ENCODE measurements at places on chromosomes 4 and X. TPM values are rescaled to one million over a fixed set of nuclear protein-coding genes. Genes with fewer than 3 reads are reported as not detected.
A peak's percentile ranks its signal among the peaks of the same experiment; 100 is the strongest.

Gene CSAG1
- not detected for polyA plus RNA-seq

Gene SLC10A3
- 12.4 TPM for polyA plus RNA-seq

Gene GPC4
- 1.9 TPM for polyA plus RNA-seq

Gene PAGE2
- not detected for polyA plus RNA-seq

Gene ANXA10
- 0.06 TPM for polyA plus RNA-seq

GRCh38 chr4:5100336-5100735 is 49.1 kb downstream of the STK32B start:
- no peaks in the 10 kb centered on the region for H3K4me1 ChIP-seq
- H3K27me3 ChIP-seq: no peaks in the 10 kb centered on the region
- DNase-seq: no peak
- no peak overlapping the region for H3K4me3 ChIP-seq

- no peak for DNase-seq
- H3K27ac ChIP-seq: no peak overlapping the region
- no peaks in the 10 kb centered on the region for H3K27me3 ChIP-seq
Observed at GRCh38 chrX:132591719-132592275, 103.0 kb upstream of the MBNL3 start.

DNA sequence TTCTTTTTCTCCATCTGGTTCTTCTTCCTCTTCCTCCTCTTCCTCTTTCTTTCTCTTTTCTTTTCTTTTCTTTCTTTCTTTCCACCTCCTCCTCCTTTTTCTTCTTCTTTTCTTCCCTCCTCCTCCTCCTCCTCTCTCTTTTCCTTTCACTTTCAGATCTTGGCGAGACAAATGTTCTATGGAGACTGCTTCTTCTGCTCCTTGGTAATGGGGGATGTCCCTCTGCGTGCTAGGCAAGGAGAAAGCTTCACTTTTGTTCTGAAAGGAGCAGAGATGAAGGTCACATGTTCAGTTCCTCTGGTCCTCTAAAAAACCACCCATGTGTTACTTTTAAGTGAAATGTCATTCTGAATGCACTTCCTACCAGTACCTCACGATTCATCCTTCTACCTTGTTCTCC is 33.2 kb downstream of the NBDY start:
- no peaks in the 10 kb centered on the region for H3K27me3 ChIP-seq
- H3K36me3 ChIP-seq: peaks cover 22% of the 10 kb centered on the region
- no peak for DNase-seq
- no peaks in the 10 kb centered on the region for H3K4me1 ChIP-seq
- H3K27ac ChIP-seq: no peak overlapping the region
- H3K4me3 ChIP-seq: no peak overlapping the region

DNA sequence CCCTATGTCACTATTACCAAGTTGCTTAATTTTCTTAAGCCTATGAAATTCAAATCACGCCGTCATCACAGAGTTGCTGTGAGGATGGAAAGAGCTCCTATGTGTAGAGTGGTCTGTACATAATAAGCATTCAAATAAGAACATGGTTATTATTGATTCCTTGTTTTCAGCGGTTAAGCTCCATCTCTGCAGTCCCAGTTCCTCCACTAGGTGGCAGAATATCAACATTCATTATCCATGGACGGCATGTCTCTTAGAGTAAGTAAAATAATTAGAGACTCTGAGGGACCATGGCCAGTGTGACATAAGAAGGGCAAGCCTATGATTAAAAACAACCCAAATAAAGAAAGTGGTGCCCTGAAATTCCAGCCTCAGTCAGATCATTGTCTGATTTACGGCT is 132.5 kb upstream of the NHS start:
- H3K27me3 ChIP-seq: no peaks in the 10 kb centered on the region
- H3K4me3 ChIP-seq: no peak overlapping the region
- peak; percentile 48 for DNase-seq
- H3K27ac ChIP-seq: no peak overlapping the region
- no peaks in the 10 kb centered on the region for H3K4me1 ChIP-seq
- no peaks in the 10 kb centered on the region for H3K36me3 ChIP-seq

DNA sequence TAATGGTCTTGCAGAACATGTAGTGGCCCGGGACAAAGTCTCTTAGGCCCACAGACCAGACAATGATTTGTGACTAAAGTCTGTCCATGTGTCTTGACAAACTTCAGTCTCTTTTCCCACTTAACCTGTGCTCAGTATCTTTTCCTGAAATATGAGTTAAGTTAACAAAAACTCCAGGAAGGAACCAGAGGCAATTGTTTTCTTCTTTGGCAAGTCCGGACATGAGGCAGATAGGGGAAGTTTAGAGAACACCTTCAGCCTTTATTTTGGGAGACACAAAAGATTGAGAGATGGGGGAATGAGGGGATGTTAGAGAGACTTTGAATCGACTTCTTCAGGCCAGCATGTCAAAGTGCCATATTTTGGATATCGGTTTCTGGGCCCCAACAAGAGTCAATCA is 80.2 kb upstream of the FRMPD4 start:
- no peaks in the 10 kb centered on the region for H3K36me3 ChIP-seq
- H3K27ac ChIP-seq: no peak overlapping the region
- DNase-seq: no peak
- no peaks in the 10 kb centered on the region for H3K4me1 ChIP-seq
- no peak overlapping the region for H3K4me3 ChIP-seq

DNA sequence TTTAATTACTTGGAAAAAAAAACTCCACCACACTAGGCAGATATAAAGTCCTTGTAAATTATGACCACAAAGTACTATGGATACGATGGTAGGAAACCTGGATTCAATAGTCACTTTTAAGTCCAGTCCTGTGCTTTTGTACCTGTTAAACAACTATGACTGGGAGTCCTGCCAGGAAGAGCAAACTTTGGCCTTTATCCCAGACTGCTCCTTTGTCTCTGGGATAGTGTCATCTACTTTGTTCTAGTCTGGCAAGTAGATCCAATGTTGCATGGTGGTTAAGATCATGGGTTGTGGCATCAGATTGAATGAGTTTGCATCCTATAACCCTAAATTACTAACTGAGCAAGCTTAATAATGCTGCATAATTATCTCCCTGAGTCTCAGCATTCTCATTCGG is 175.3 kb upstream of the FGF13 start:
- H3K27ac ChIP-seq: no peak overlapping the region
- no peaks in the 10 kb centered on the region for H3K4me1 ChIP-seq
- no peak for DNase-seq

GRCh38 chr4:186807808-186808629 is 84.4 kb upstream of the FAT1 start:
- H3K27me3 ChIP-seq: no peaks in the 10 kb centered on the region
- no peaks in the 10 kb centered on the region for H3K4me1 ChIP-seq
- no peaks in the 10 kb centered on the region for H3K36me3 ChIP-seq
- no peak overlapping the region for H3K27ac ChIP-seq

DNA sequence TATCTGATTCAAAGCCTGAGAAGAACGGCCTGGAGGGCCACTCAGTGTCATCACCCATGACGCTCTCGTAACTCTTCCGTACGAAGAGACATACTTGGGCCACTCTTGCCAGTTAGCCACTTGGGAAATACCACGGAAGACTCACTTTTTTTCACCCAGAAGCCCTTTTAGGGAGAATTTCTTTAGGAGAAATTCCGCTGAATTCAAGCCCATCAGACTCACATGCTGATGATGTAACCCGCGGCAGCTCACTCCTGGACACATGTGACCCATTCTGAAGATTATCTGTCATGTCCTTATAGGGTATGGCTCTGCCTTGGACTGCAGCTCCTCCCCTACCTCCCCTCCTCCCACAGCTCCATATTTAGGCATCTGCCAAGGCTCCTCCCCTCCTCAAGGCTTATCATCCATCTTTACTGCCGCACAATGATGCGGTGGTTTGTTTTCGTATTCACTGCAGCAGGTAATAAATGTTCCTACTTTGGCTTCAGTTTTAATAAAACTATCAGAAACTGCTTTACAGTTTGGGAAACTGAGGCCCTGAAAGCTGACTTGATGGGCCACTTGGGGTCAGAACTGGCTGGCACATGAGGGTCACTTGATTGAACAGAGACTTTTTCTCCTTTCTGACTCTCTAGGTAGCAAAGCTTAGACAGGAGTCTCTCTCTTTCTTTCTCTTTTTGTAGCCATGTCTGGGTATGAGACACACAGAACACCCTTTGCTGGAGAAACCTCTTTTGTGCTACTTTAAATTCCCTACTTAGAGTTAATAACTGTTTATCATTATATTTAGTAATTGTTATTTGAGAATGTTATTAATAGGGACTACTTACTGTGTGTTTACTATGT is 42.1 kb downstream of the RHOH start:
- H3K4me3 ChIP-seq: no peak overlapping the region
- H3K4me1 ChIP-seq: no peaks in the 10 kb centered on the region
- H3K27ac ChIP-seq: peak overlapping the region; percentile 47
- peak; percentile 52 for DNase-seq
- H3K36me3 ChIP-seq: no peaks in the 10 kb centered on the region
- no peaks in the 10 kb centered on the region for H3K27me3 ChIP-seq

- H3K36me3 ChIP-seq: no peaks in the 10 kb centered on the region
- H3K27ac ChIP-seq: peak overlapping the region; percentile 54
- no peak for DNase-seq
- H3K27me3 ChIP-seq: no peaks in the 10 kb centered on the region
- H3K4me1 ChIP-seq: peaks cover 8% of the 10 kb centered on the region
Observed at GRCh38 chrX:65671966-65672365, 4.5 kb downstream of the MSN start.

GRCh38 chr4:537436-538264 is 38.4 kb downstream of the TMEM271 start:
- H3K27ac ChIP-seq: no peak overlapping the region
- H3K4me3 ChIP-seq: no peak overlapping the region
- DNase-seq: no peak
- no peaks in the 10 kb centered on the region for H3K4me1 ChIP-seq
- H3K27me3 ChIP-seq: no peaks in the 10 kb centered on the region

GRCh38 chrX:7068939-7069367 is 78.6 kb upstream of the STS start:
- H3K27me3 ChIP-seq: no peaks in the 10 kb centered on the region
- H3K4me1 ChIP-seq: peaks cover 5% of the 10 kb centered on the region
- no peak overlapping the region for H3K27ac ChIP-seq

GRCh38 chr4:66169341-66169740 is 499.1 kb upstream of the EPHA5 start:
- H3K4me1 ChIP-seq: no peaks in the 10 kb centered on the region
- DNase-seq: no peak
- H3K27me3 ChIP-seq: no peaks in the 10 kb centered on the region
- H3K27ac ChIP-seq: no peak overlapping the region

DNA sequence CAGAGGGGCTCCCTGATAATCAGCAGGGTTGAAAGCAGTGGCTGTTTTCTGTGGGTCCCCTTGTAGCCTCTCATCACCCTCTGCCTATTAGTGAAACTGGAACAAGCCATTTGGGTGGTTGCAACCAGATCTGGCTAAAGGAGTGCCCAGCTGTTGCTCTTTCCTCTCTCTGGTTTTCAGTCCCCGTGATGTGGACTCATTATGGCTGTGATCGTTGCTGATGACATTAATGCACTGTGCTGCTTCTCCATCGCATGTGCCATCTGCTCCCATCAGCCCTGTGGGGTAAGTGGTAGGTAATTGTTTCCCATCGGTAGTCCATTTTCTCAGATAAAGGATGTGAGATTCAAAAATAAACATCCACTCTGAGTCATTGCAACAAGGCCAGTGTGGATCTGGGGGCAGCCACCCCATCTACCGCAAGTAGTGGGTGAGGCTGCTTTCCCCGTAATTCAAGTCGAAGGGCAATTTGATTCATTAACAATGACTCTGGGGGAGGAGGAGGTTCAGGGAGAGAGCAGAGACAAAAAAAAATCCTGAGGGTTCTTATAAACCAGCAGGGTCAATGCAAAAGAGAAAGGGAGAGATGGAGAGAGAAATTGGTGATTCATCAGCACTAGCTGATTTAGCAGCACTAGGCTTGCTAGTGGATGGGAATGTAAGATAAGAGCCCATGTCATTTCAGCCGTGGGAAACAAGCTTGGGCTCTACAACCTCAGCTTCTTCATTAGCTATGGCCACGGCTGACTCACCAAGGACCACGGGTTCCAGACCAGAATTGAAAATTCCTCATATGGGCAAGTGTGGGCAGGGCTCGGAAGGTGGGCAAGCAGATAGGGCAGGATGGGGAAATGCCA is 357.8 kb downstream of the MID1IP1 start:
- H3K27ac ChIP-seq: no peak overlapping the region
- H3K36me3 ChIP-seq: no peaks in the 10 kb centered on the region
- H3K27me3 ChIP-seq: no peaks in the 10 kb centered on the region
- no peaks in the 10 kb centered on the region for H3K4me1 ChIP-seq
- DNase-seq: no peak

DNA sequence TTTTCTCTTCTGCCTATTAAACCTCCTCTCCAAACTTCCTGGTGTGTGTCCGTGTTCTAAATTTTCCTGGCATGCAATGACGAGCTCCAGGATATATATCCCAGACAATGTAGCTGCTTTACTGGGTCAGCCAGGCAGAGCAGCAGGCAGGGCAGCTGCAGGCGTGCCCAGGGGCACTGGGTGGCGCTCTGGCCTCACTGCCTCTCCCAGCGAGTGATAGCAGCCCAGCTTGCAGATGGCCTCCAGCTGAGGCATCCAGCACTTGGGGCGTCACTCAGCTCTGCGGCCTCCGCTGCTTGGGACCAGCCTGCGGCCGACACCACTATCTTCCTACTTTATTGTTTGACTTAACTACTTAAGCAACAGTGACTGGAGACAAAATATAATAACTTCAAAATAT is 23.0 kb upstream of the UBA6 start:
- no peaks in the 10 kb centered on the region for H3K4me1 ChIP-seq
- H3K27ac ChIP-seq: no peak overlapping the region
- no peak for DNase-seq
- H3K4me3 ChIP-seq: no peak overlapping the region

GRCh38 chr4:140213116-140213515 is 59.1 kb upstream of the MAML3 start:
- peak overlapping the region; percentile 91 for H3K27ac ChIP-seq
- H3K4me1 ChIP-seq: peaks cover 27% of the 10 kb centered on the region
- no peaks in the 10 kb centered on the region for H3K36me3 ChIP-seq
- peak; percentile 90 for DNase-seq

DNA sequence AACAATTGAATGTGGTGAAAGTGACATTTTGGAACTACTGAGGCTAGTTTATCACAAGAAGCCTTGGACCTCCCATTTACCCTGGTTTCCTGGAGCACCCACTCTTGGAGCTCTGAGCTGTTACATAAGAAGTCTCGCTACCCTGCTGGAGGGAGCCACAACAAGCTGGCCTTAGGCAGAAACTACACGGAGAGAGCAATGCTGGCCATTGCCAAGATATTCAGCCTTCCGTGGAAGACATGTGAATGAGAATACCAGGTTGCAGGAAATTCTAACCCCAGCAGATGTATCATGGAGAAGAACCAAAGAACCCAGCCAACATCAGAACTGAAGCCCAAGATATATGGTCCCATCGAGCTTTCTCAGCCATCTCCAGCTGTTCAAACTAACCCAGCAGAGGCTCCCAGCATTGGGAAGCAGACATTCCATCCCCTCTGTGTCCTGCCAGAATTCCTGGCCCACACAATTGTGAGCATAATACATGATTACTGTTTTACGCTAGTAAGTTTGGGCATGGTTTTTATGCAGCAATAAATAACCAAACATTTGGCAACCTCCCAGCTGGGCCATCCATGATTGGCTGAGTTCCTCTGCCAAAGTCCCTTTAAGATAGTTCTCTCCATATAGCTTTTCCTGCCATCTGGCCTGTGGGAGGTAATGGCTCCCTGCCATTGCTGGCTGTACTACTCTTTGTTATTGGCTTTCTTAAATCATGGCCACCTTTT is 17.9 kb upstream of the PDE5A start:
- no peak for DNase-seq
- H3K27ac ChIP-seq: no peak overlapping the region
- H3K36me3 ChIP-seq: no peaks in the 10 kb centered on the region
- H3K4me1 ChIP-seq: no peaks in the 10 kb centered on the region
- H3K4me3 ChIP-seq: no peak overlapping the region
